ENCODE measurements at places on chromosomes 2 and 18.

- no peak for DNase-seq
These were observed 107.8 kb downstream of the CELF4 start for GRCh38 chr18:37457753-37458152.

- no peak for DNase-seq
These were observed 415.7 kb upstream of the FIGN start for GRCh38 chr2:164151522-164151921.

- DNase-seq: no peak
These were observed 33.3 kb downstream of the C2orf76 start for GRCh38 chr2:119333360-119333759.

GRCh38 chr2:85400541-85401463 lies 9.4 kb downstream of the CAPG start:
- no peak for DNase-seq

GRCh38 chr2:232207174-232207573 lies 171.4 kb upstream of the ALPP start:
- no peak for DNase-seq

DNA sequence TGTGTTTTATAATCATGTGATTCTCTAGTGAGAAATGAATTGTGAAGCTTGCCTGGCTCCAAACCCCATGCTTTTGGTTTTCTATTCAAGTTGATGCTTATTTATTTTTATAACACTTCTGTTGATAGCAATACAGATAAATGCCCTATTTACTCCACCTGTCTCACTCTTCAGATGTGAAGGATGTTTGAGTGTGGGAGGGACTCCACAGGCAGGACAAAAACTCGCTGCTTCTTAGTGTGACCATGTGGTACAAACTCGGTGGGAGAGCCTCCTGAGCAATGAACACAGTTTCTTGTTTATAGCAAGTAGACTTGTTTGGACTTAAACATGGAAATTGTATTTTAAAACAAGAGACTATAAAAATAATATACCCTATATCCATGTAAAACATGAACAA lies 219.7 kb downstream of the GULP1 start:
- no peak for DNase-seq

DNA sequence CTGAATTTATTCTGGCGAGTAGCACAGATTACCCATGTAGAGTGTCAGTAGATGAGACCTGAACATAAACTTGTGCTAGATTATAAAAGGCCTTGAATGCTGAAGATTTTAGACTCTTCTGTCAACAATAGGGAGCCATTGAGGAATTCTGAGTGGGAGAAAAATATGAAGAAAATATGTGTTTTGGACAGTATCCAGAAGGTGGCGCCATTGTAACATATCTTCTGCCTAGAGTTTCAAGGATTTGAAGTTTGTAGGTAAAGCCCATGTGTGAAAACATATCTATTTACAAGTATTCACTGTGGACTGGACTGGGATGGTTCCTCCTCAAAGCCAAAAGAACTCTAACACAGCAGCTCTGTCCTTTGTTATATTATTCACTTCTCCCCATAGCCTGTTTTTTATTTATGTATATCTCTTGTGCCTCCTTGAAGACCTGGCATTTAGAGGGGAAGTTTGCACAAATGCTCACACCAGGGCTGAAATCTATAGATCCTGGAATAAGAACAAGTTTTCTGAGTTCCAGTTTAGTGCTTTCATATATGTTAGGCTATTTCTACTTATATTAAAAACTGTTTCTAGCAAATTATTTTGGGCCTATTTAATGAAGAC lies 124.9 kb downstream of the RDH14 start:
- DNase-seq: peak; percentile 21

GRCh38 chr2:145366341-145366740 lies 846.4 kb upstream of the ZEB2 start:
- DNase-seq: no peak

DNA sequence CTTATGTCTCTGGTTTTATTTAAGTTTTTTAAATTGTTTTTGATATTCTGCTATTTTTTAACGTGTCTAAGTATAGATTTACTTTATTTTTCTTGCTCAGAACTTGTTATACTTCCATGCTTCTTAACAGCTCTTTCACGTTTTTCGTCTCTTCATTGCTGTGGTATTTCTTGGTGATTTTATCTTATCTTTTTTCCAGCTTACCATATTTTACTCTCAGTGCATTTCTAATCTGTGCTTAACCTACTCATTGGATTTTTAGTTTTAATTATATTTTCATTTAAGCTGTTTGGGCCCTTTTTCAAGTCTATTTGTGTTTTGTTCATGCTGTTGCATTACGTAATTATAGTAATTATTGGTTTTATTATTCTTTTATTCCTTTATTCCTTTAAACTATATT lies 11.1 kb downstream of the SLC9A2 start:
- DNase-seq: no peak

DNA sequence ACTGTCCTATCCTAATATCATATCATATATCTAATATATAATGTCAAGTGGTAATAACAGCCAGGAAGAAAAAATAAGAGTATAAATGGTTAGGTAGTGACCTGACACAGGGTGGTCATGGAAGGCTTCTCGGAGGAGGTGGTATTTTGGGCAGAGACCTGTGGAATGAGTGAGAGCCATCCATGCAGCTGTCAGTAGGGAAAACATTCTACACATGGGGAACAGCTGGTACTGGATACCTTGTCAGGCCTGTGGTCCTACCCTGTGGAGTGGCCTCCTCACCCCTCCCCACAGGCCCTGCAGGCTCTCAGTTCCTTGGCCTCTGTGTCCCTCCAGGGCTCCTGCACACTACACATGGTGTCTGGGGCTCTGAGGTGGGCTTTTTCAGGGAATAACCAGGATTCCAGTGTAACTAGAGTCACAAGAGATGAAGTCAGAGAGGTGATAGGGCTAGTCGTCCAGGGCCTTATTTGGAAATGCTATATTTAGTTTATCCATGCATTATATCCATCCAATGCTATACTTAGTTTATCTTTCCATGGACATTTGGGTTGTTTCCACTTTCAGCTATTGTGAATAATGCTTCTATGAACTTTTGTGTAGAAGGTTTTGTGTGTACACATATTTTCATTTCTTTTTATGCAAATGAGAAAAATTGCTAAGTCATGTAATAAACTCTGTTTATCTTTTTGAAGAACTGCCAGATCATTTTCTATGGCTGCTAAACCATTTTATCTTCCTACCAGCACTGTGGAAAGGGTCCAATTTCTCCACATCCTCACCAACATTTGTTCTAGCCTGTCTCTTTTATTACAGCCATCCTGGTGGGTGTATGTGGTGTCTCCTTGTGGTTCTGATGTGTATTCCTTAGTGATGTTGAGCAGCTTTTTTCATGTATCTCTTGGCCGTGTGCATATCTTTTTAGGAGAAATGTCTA lies 75.6 kb downstream of the TPGS2 start:
- no peak for DNase-seq

DNA sequence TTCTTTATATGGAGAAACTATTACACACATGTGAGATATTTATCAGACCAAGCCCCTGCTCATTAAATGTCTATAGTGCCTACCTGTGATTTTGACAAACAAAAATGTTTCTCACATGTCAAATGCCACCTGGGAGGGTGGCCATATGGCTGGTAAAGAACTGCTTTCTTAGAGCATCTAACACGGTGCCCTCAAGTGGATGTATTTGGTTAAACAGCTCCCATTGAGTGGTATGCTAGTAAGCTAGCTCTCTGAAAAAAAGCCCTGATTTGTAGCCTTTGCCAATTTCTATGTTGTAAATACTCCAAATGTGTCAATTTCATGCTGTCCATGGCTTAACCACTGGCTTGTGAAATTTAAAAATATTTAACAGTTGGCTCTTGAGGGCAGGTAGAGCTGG lies 94.6 kb downstream of the PMAIP1 start:
- DNase-seq: no peak

DNA sequence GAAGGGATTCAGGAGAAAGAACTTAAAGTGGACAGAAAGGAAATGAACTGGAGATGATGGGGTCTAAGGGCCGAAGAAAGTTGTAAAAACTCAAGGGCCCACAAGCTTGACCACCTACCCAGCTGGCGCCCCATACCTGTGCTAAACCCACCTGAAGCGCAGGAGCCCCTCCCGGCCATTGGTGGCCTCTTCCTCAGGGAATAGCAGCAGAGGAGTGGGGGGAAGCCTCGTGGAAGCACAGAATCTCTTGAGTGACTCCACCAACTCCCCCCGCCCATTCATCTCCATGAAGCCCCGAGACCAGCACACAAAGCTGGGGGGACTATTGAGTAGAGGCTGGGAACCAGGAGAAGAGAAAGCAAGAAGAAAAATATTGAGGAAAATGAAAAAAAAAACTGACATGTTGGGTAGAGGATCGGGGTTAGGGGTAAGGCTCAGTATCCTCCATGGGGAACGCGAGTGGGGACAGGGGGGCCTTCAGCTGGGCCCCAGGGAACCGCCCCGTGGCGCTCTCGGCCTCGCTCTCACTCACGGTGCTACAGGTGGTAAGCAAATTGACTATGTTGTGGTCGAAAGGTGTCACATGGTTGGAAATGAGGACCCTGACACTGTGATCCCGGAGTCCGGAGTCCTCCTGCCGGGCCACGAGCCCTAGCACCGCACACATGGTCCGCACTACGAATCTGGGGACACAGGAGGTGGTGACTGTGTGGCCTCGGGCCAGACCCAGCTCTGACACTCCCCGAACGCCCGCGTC lies 728 bp downstream of the AUP1 start:
- DNase-seq: peak; percentile 38
